ENCODE measurements at places on chromosomes 3 and 15.

GRCh38 chr3:110521019-110521418, 550.6 kb upstream of the NECTIN3 start:
- DNase-seq, result no peak

DNA sequence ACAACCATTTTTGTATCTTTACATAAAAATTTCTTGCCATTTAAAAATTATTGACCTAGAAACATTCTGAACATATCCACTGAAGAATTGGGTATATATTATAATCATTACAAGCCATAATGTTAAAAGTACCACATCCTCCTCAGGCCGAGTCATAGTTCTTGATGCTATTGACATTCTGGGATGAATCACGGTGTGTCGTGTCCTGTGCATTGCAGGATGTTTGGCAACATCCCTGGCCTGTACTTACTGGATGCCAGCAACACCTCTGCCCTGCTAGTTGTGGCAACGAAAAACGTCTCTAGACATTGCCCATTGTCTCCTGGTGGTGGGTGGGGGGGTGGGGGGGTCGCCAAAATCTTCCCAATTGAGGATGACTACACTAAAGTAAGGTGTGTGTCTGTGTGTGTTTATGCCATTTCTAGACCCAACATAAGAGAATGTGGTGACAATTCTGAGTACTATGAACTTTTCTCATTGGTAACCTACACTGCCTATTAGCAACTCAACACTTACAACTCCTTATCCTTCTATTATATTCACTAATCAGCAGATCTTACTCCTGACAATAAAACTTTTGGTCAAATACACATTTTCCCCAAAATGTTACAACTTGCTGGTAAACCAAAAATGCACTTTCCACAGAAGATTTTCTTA, 471.6 kb downstream of the FOXP1 start:
- no peak for DNase-seq

DNA sequence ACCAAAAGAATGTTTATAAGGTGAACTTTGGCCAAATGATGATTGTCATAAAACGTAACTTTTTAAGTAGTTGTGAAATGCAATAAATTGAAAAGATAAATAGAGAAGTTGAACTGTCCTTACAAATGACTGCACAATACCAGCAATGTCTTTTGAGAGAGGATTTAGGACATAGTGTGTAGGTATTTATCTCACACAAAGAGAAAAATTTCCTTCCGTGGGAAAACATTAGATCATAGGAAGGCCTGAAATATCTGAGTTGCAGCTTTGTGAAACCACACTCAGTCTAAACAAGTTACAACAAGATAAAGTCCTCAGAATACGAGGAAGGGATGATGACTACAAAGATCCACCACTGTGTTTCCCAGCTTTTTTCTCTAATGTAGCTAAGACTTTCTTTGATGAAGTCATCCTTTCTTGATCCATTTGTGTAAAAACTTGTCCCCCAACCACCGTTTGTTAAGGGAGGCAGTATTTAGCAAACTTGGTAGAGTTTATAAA, 16.0 kb downstream of the ROBO2 start:
- no peak for DNase-seq

GRCh38 chr3:16697443-16698147, 92.4 kb upstream of the DAZL start:
- DNase-seq, result no peak

Measured in HT-29 (cell line).